ENCODE measurements at places on chromosomes 7 and 10. TPM values are rescaled to one million over a fixed set of nuclear protein-coding genes. Genes with fewer than 3 reads are reported as not detected.

DNA sequence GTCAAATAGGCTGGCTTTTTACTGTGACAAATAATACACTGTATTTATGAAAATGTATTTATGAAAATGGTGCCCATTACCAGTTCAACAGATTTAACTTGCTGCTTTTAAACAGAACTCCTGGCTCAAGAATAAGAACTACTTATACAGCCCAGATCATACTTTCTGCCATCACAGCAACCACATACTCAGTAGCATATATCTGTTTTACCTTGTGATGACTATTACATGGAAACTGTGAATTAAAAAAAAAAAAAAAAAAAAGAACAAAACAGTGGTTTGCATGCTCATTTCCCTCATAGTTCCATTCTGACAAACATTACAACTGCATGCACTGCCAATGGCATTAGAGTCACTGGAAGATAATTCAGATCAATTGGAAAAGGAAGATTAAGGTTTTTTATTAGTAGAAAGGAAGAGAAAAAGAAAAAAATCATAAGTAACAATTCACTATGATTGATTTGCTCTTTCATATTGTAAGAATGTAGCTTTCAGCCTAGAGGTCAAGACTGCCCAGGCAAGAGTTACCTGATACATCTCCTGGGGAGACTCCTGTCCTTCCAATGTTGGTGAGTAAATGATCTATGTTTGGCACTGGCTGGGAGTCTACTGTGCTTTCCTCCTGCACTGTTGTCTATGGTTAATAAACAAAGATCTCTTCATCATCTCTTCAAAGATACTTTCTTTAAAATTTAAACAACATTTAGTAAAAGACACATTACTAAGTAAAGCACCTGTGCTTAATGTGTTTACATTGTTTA lies 132.8 kb downstream of the ARHGAP21 start:
- no peaks in the 10 kb centered on the region for H3K4me1 ChIP-seq
- H3K4me3 ChIP-seq, result no peak overlapping the region
- H3K27me3 ChIP-seq, result no peaks in the 10 kb centered on the region
- peaks cover 30% of the 10 kb centered on the region for H3K36me3 ChIP-seq
- DNase-seq, result no peak
- no peak overlapping the region for H3K27ac ChIP-seq

GRCh38 chr10:37488792-37489657 lies 363.6 kb downstream of the ANKRD30A start:
- no peaks in the 10 kb centered on the region for H3K36me3 ChIP-seq
- H3K27ac ChIP-seq, result no peak overlapping the region
- no peak overlapping the region for H3K4me3 ChIP-seq
- H3K27me3 ChIP-seq, result peaks cover under 1% of the 10 kb centered on the region

GRCh38 chr7:24384362-24385030 lies 100.5 kb downstream of the NPY start:
- DNase-seq, result no peak
- H3K36me3 ChIP-seq, result no peaks in the 10 kb centered on the region
- no peaks in the 10 kb centered on the region for H3K4me1 ChIP-seq
- no peaks in the 10 kb centered on the region for H3K27me3 ChIP-seq

- H3K4me3 ChIP-seq, result no peak overlapping the region
- no peak for DNase-seq
- H3K36me3 ChIP-seq, result no peaks in the 10 kb centered on the region
- no peak overlapping the region for H3K27ac ChIP-seq
These were observed 33.6 kb downstream of the VWA2 start for GRCh38 chr10:114272696-114273095.

- no peaks in the 10 kb centered on the region for H3K36me3 ChIP-seq
- H3K4me1 ChIP-seq, result peaks cover 43% of the 10 kb centered on the region
- H3K27ac ChIP-seq, result peak overlapping the region; percentile 92
- DNase-seq, result no peak
- peak overlapping the region; percentile 31 for H3K4me3 ChIP-seq
These were observed 33.6 kb downstream of the JMJD1C start for GRCh38 chr10:63431962-63432797.

DNA sequence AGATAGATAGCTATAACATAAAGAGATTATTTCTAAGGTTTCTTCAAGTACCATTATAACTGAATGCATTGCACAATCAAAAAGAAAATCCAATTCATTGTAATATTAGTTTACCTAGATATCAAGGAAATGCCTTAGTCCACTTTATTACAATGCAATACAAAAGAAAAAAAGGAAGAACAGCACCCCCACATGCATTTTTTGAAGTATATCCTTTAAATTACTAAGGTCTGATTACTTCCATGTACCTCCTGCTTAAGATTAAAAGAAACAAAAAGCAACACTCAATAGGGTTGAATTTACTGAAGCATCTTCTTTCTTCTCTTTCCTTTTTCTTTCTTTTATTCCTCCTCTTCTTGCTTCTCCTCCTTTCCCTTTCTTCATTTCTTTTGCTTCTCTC lies 973.8 kb upstream of the LRRTM3 start:
- H3K27me3 ChIP-seq, result no peaks in the 10 kb centered on the region
- no peaks in the 10 kb centered on the region for H3K4me1 ChIP-seq
- no peak overlapping the region for H3K27ac ChIP-seq
- H3K36me3 ChIP-seq, result no peaks in the 10 kb centered on the region
- no peak for DNase-seq

The CXCL12 gene
- 0.97 TPM for total RNA-seq

GRCh38 chr10:89813546-89813945 lies 112.2 kb downstream of the KIF20B start:
- no peaks in the 10 kb centered on the region for H3K27me3 ChIP-seq
- H3K4me1 ChIP-seq, result peaks cover 8% of the 10 kb centered on the region
- H3K36me3 ChIP-seq, result peaks cover 11% of the 10 kb centered on the region
- no peak overlapping the region for H3K27ac ChIP-seq
- H3K4me3 ChIP-seq, result no peak overlapping the region

- H3K36me3 ChIP-seq, result no peaks in the 10 kb centered on the region
- no peak overlapping the region for H3K27ac ChIP-seq
- H3K27me3 ChIP-seq, result peaks cover 4% of the 10 kb centered on the region
These were observed 29.1 kb upstream of the NRBF2 start for GRCh38 chr10:63103971-63104409.

- H3K27ac ChIP-seq, result no peak overlapping the region
- peaks cover 3% of the 10 kb centered on the region for H3K4me1 ChIP-seq
- no peak for DNase-seq
- no peak overlapping the region for H3K4me3 ChIP-seq
- no peaks in the 10 kb centered on the region for H3K36me3 ChIP-seq
- H3K27me3 ChIP-seq, result no peaks in the 10 kb centered on the region
These were observed 52.6 kb downstream of the LRRC72 start for GRCh38 chr7:16579216-16579615.

GRCh38 chr7:12567015-12567414 lies 3.5 kb upstream of the SCIN start:
- no peak overlapping the region for H3K27ac ChIP-seq
- peaks cover 4% of the 10 kb centered on the region for H3K27me3 ChIP-seq
- no peaks in the 10 kb centered on the region for H3K36me3 ChIP-seq
- H3K4me1 ChIP-seq, result peaks cover 6% of the 10 kb centered on the region
- DNase-seq, result no peak

DNA sequence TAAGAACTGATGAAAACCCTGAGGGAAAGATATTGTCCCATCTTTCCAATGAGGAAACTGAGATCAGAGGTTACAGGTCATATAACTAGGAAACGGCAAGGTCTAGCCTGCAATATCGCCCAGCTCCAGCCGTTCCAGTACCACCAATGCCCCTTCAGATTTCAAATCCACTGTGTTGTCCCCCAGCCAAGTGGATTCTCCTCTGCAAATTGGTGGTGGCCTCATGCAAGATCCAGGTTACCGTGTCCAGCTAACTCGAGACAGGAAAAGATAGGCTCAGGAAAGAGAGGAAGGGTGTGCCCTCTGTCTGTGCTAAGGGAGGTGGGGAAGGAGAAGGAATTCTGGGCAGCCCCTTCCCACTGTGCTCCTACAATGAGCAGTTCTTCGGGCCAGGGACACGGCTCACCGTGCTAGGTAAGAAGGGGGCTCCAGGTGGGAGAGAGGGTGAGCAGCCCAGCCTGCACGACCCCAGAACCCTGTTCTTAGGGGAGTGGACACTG lies 25.3 kb downstream of the PRSS2 start:
- H3K4me3 ChIP-seq, result peak overlapping the region; percentile 56
- H3K4me1 ChIP-seq, result peaks cover 16% of the 10 kb centered on the region
- H3K36me3 ChIP-seq, result no peaks in the 10 kb centered on the region
- peaks cover 20% of the 10 kb centered on the region for H3K27me3 ChIP-seq
- H3K27ac ChIP-seq, result no peak overlapping the region
- no peak for DNase-seq

- no peak overlapping the region for H3K4me3 ChIP-seq
- peak; percentile 28 for DNase-seq
- no peaks in the 10 kb centered on the region for H3K4me1 ChIP-seq
- peaks cover 21% of the 10 kb centered on the region for H3K27me3 ChIP-seq
These were observed 11.6 kb downstream of the SCART1 start for GRCh38 chr10:133465191-133465949.

DNA sequence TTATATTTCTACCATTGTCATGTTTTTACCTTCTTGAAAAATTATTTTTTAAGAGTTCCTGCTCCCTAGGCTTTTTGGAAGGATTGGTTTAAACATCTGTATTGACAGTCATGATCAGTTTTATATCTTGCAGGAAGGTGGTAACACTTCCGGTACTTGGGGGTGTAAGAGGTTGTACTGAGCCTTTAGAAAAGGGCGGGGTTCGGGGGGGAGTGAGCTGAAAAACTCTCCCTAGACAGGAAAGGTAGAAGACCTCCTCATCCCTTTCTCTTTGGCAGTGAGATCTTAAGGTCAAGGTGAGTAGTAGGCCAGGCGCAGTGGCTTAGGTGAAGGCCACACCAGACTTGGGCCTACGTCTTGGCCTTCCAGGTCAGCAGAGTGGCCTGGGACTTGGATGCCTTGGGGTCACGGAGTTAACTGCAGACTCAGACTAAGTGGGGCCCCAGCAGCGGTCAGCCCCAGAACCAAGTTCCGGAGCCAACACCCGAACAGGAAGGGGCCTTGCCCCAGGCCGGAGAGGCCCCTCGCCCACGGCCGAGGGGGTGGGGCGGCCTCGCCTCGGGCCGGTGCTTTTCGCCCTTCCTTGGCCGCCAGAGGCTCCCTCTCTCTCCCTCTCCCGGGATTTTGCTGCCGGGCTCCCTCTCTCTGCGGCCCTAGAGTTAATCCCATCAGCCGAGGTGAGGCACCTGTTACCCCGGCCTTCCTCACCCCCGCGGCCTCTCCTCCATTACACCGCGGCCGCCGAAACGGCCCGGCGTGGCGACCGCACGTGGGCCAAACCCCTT lies at the start of gene PPP1R9A:
TSS of gene PPP1R9A (plus strand) at position 569 of the 785 bp plus-strand sequence. CDS start 2,520 bp downstream, outside the sequence.
- H3K36me3 ChIP-seq, result no peaks in the 10 kb centered on the region
- peaks cover 6% of the 10 kb centered on the region for H3K27me3 ChIP-seq
- no peak for DNase-seq
- peak within 1 kb of the TSS; percentile 93 for H3K4me3 ChIP-seq

- no peak overlapping the region for H3K27ac ChIP-seq
- H3K4me1 ChIP-seq, result peaks cover 11% of the 10 kb centered on the region
- H3K4me3 ChIP-seq, result no peak overlapping the region
- H3K27me3 ChIP-seq, result no peaks in the 10 kb centered on the region
- no peak for DNase-seq
These were observed 19.4 kb upstream of the LRRN3 start for GRCh38 chr7:111071556-111071955.

- no peak for DNase-seq
- H3K4me3 ChIP-seq, result no peak overlapping the region
- no peak overlapping the region for H3K27ac ChIP-seq
- peaks cover 1% of the 10 kb centered on the region for H3K4me1 ChIP-seq
- H3K27me3 ChIP-seq, result peaks cover 3% of the 10 kb centered on the region
These were observed 612.2 kb upstream of the MKI67 start for GRCh38 chr10:128738386-128738915.

The INSYN2A gene
- total RNA-seq, result 1.7 TPM

GRCh38 chr10:129965425-129965808 lies 1.3 kb upstream of the EBF3 start:
- DNase-seq, result no peak
- peaks cover 29% of the 10 kb centered on the region for H3K4me1 ChIP-seq
- H3K36me3 ChIP-seq, result peaks cover 4% of the 10 kb centered on the region
- peaks cover 27% of the 10 kb centered on the region for H3K27me3 ChIP-seq
- no peak overlapping the region for H3K4me3 ChIP-seq
- H3K27ac ChIP-seq, result no peak overlapping the region

- H3K4me3 ChIP-seq, result peak overlapping the region; percentile 34
- peaks cover 8% of the 10 kb centered on the region for H3K27me3 ChIP-seq
- peaks cover 30% of the 10 kb centered on the region for H3K36me3 ChIP-seq
These were observed 22.1 kb downstream of the SVIL start for GRCh38 chr10:29612657-29613056.

The ASIC3 gene
- 3.4 TPM for total RNA-seq

DNA sequence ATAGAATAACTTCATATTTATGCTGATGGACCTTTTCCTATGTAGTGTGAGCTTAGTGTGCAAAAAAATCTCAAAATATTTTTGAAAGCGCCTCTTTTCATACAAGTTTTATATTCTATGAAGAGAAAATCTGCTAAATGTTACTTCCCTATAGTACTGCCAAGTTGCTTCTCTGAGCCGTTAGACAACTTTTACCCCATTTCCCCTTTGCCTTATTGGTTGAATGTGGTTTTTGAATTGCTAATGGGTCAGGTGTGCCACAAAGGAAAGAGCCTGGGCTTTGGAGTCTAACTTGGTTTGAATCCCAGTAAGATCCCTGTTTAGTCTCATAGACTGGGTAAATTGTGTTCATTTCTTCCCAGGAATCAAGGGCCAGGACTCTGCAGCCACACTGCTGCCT lies 261.5 kb downstream of the SNX10 start:
- no peaks in the 10 kb centered on the region for H3K27me3 ChIP-seq
- DNase-seq, result no peak
- no peaks in the 10 kb centered on the region for H3K4me1 ChIP-seq
- no peak overlapping the region for H3K4me3 ChIP-seq
- H3K36me3 ChIP-seq, result no peaks in the 10 kb centered on the region

DNA sequence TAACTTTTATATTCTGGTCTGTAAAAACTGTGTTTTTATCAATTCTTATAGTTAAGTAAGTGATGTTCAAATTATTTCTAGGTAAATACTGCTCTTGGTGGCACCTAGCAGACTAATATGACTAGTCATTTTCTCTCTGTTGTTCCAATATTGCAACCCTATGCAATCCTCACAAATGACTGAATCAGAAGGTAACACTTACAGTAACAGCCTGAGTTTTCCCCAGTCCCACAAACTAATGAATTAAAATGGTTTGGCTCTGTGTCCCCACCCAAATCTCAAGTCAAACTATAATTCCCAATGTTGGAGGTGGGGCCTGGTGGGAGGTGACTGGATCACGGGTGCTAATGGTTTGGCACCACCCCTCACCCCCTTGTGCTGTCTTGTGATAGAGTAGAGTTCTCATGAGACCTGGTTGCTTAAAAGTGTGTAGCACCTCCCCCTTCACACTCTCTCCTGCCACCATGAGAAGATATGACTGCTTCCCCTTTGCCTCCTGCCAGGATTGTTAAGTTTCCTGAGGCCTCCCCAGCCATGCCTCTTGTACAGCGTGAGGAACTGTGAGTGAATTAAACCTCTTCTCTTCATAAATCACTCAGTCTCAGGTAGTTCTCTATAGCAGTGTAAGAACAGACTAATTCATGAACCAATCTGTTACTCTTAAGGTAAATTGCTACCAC lies 43.5 kb downstream of the MTPN start:
- H3K4me1 ChIP-seq, result peaks cover 36% of the 10 kb centered on the region
- peaks cover 6% of the 10 kb centered on the region for H3K27me3 ChIP-seq
- peaks cover 4% of the 10 kb centered on the region for H3K36me3 ChIP-seq
- peak overlapping the region; percentile 39 for H3K27ac ChIP-seq
- no peak overlapping the region for H3K4me3 ChIP-seq
- no peak for DNase-seq

Measured in endothelial cell (in vitro differentiated cells).